ENCODE measurements at places on chromosomes 2 and 18.

GRCh38 chr2:150480241-150480640 lies 7.2 kb downstream of the RND3 start:
- no peak for DNase-seq

GRCh38 chr2:119009110-119009509 lies 67.1 kb downstream of the MARCO start:
- DNase-seq: no peak

DNA sequence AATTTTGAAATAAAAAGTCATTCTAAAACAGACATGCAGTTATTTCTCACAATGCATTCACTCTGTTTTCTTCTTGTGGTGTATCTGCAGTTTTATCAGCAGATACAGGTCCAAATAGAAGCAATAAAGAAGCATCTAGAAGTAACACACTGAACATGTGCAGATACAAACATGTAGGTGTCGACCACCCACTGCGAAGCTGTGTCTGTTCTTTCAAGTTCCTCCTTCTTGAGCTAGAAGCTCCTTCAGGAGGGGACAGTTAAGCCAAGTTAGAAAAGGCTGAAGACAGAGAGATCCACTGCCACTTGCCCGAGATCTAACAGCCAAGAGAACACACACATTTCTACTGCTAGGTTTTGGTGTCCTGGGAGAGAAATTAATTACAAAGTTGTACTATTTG lies 30.1 kb downstream of the WDFY1 start:
- no peak for DNase-seq

GRCh38 chr2:64311191-64311910 lies 142.6 kb upstream of the LGALSL start:
- DNase-seq: no peak

DNA sequence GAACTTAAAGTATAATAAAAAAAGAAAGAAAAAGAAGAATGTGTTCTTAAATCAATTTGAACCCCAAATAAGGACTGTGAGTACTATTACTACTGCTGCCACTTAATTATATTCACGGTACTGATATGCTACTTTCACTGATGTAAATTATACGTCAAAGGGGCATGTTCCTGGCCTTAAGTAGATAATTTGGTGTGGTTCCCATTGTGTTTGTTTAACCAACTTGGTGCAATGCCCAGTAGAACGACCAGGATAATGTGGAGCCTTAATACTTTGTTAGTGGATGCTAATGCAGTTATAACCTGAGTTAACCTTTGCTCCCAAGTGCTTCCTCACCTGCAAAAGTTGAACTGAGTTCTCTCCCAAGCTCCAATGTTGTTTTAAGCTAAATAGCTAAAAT lies 142.0 kb downstream of the NR4A2 start:
- no peak for DNase-seq

DNA sequence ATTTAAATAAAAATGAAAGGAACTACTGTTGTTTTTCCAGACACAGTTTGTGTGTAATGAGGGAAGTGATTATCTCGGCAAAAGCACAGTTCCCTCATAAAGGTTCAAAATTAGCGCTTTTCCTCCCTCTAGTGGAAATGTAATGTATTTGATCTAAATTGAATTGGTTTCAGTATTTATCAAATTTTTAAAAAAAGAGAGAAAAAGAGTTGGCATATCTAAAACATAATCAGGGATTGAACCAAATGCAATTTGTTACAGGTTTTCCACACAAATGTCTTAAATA lies 37.5 kb downstream of the CMPK2 start:
- peak; percentile 70 for DNase-seq
